Cardiac muscle cell (in vitro differentiated cells and primary cell): ENCODE measurements at places on chromosomes 1 and 21. TPM values are rescaled to one million over a fixed set of nuclear protein-coding genes. Genes with fewer than 3 reads are reported as not detected.

The PALMD gene
- total RNA-seq = 0.63 and 0.70 TPM in 2 replicates

The DCST1 gene
- not detected in 2 replicates for total RNA-seq

The CALML6 gene
- 0.63 TPM in 1 of 2 replicates, not detected in the other for total RNA-seq

The MRPL55 gene
- total RNA-seq = 106 and 139 TPM in 2 replicates

The TFAP2E gene
- 0.69 TPM in 1 of 2 replicates, not detected in the other for total RNA-seq

The SMG7 gene
- total RNA-seq = 31.1 and 38.8 TPM in 2 replicates

GRCh38 chr1:31669433-31669785, 24.7 kb upstream of the PEF1 start:
- H3K27me3 ChIP-seq = no peaks in the 10 kb centered on the region
- H3K27ac ChIP-seq = peak overlapping the region; percentile 68
- H3K4me1 ChIP-seq = peaks cover 23% of the 10 kb centered on the region
- no peak overlapping the region for H3K4me3 ChIP-seq

GRCh38 chr1:154329551-154330131, 4.3 kb downstream of the ATP8B2 start:
- H3K27ac ChIP-seq = no peak overlapping the region
- no peak overlapping the region for H3K4me3 ChIP-seq
- no peak for DNase-seq
- H3K4me1 ChIP-seq = peaks cover 27% of the 10 kb centered on the region
- H3K27me3 ChIP-seq = no peaks in the 10 kb centered on the region

DNA sequence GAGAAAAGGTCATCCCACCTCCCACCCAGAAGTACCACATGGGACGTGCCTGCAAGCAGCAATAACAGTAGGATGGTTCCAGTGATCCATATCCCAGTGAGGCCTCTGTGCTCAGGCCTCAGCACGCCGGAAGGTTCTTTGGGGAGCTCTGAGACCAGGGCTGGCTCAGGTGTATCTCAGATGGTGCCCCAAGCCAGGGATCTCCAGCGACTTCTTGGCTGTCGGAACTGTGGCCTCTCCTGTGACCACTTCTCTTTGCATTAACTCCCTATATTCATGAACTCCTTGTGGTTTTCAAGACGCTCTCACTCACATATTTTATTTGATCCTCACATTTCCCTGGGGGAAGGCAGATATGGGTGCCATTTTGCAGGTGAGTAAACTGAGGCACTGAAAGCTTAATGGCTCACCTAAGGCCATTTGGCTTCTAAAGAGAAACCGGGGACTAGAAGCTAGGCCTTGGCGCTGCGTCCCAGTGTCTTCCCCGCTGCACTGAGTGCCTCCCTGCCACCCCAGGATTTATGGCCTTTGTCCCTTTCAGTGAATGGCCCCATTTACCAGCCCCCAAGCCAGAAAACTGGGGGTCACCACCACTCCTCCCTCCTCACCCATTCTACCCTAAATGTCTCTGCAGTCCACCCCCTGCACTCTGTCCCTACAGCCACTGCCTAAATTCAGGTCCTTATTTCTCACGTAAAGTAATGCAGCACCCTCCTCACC, 101.9 kb downstream of the CCDC185 start:
- no peak for DNase-seq
- no peaks in the 10 kb centered on the region for H3K27me3 ChIP-seq
- no peaks in the 10 kb centered on the region for H3K4me1 ChIP-seq
- H3K36me3 ChIP-seq = no peaks in the 10 kb centered on the region
- H3K4me3 ChIP-seq = no peak overlapping the region
- H3K27ac ChIP-seq = no peak overlapping the region

- H3K4me1 ChIP-seq = no peaks in the 10 kb centered on the region
- H3K27me3 ChIP-seq = no peaks in the 10 kb centered on the region
- H3K36me3 ChIP-seq = no peaks in the 10 kb centered on the region
- H3K27ac ChIP-seq = no peak overlapping the region
- no peak for DNase-seq
These were observed 11.3 kb upstream of the OR2T8 start for GRCh38 chr1:247908766-247909165.

DNA sequence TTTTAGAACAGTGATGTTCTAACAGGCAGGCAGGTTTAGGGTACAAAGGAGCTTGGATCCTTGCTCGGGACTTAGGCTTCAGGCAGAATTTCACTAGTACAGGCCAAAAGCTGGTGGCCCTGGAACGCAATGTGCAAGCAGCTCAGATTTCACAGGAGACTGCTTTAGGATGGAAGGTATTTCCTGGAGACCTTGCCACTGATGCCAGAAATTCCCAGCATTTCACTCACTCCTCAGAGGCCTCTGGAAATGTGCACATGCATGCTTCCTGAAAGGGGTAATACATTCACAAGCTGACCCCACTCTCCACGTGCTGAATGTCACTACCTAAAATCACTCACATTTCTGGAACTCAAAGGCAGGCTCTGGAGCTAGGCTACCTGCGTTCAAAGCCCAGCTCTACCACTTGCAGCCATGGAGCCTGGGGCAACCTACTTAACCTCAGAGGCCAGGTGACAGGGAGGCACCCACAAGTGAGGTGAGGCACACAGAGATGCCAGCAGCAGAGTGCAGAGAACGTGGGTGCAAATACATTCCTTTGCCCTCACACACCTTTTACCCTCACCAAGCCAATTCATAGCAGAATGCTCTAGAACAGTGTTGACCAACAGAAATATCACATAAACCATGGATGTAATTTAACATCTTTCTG, 56.5 kb downstream of the CDC7 start:
- no peak overlapping the region for H3K27ac ChIP-seq
- H3K4me1 ChIP-seq = peaks cover 3% of the 10 kb centered on the region
- no peaks in the 10 kb centered on the region for H3K27me3 ChIP-seq

GRCh38 chr1:90384193-90384592, 332.9 kb downstream of the BARHL2 start:
- no peaks in the 10 kb centered on the region for H3K4me1 ChIP-seq
- H3K27me3 ChIP-seq = no peaks in the 10 kb centered on the region
- H3K27ac ChIP-seq = no peak overlapping the region
- H3K4me3 ChIP-seq = no peak overlapping the region
- no peaks in the 10 kb centered on the region for H3K36me3 ChIP-seq

GRCh38 chr1:31344503-31344902, 28.4 kb downstream of the FABP3 start:
- peaks cover 15% of the 10 kb centered on the region for H3K36me3 ChIP-seq
- H3K27me3 ChIP-seq = no peaks in the 10 kb centered on the region
- no peak overlapping the region for H3K4me3 ChIP-seq
- DNase-seq = no peak

- H3K36me3 ChIP-seq = no peaks in the 10 kb centered on the region
- no peaks in the 10 kb centered on the region for H3K27me3 ChIP-seq
- H3K4me1 ChIP-seq = peaks cover 10% of the 10 kb centered on the region
These were observed 164.4 kb downstream of the NTPCR start for GRCh38 chr1:233114860-233115259.
